ENCODE measurements at places on chromosomes 3 and 15.

- DNase-seq, result no peak
Observed at GRCh38 chr15:33101036-33101435, 93.5 kb downstream of the FMN1 start.

- no peak for DNase-seq
Observed at GRCh38 chr3:132787616-132788300, 65.5 kb upstream of the NPHP3 start.

DNA sequence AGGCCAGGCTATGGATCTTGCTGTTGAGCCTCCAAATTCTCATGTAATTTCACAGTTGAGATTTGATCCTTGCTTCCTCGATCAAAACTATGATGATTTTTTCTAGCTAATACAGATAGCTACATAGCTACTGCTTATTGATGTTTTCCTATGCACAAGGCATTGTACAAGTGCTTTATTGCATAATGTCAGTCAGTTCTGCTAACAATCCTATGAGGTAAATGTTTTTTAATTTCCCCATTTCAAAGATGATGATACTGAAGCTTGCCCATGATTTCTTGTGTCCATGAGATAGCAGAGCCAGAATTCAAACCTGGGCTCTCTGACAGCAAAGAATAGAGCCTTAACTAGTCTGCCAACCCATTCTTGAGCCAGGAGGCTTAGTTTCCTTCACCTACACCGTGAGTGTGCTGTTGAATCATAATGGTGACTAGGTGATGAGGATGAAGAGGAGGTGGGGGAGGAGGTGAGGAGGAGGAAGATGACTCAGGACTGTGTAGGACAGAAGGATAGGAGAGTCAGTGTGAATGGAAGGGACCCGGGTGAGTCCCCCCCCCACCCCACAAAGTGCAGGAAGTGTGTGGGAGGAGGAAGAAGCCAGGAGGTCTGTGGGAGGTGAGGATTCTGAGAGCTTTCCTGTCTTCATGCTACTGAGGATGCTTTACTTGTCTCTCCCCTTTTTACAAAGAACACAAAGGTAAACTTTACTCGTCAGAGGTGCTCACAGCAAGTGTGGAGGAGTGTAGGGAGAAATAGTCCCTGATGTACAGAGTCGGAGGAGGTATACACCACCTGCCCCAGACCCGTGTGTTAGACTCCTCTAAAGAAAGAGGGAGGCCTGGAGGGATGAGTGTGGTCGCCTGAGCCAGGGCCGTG is 3.6 kb downstream of the TAGLN3 start:
- no peak for DNase-seq

DNA sequence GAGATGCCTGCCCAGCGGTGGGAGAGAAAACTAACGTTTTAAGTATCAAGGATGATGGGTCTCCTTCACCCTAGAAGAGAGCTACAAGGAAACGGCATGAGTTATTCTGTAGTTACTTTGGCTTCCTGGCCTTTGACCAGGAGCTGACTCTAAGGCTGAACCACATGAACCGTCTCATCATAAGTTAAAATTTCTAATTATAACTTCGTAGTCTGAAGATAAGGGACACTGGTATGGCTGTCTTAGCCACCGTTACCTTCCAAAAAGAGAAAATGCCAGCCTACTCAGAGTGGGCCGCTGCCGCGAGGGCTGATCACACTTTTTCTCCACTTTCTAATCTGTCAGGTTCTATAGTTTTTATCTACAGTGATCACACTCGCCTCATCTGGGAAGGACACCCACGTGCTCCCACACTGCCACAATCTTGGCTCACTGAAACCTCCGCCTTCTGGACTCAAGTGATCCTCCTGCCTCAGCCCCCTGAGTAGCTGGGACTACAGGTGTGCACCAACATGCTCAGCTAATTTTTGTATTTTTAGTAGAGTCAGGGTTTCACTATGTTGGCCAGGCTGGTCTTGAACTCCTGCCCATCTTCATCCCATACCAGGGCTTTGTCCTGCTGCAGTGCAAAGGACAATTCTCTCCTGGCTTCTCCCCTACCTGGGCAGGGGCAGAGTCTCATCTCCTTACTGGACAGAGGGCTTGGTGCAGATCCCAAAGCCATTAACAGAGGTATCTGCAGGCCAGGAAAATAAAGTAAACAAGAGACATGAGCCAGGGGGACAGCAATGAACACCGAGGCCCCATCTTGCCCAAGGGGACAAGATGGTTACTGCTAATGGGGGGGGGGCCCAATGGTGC is 73.4 kb downstream of the RFTN1 start:
- no peak for DNase-seq

DNA sequence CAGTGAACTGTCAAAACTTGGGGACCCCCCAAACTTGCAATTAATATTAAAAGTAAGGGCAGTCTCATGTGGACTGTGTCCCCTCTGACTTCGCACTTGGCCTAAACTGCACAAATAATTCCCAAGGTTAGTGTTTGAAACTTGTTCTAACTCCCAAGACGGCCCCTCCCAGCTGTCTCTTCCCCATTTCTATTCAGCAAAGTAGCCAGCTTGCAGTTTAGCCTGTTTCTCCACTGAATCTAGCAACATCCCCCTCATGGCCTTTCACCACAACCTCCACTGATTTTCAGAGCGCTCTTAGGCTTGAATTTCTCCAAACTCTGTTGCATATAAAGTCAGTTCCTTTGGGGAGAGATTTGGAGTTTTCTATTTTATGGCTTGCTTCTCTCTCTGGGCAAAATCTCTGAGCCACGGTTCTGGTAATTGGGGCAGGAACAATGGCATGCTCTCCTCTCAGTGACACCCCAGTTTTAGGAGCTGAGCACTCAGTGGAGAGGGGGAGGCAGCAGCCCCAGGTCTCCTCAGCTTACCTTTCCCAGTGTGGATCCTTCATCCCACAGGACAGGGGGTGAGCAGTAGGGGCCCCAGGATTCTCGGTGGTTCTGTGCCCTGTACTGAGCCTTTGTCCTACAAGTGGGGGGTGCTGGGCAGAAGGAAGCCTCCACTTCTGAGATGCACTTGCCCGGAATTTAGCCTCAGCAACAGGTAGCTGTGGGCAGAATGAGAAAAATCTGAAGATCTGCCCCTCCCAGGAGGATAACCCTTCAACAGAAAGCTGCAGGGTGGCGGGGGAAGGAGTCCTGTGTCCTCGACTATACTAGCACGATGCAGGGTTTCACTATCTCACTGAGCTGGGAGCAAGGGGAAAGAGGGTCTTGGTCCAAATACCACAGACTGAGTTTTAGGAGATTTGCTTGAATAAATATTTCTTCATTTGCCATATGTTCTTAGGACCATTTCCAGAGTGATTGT is 39.3 kb upstream of the GATA2 start:
- DNase-seq, result no peak

- no peak for DNase-seq
Observed at GRCh38 chr3:171516765-171517164, 56.6 kb upstream of the TNIK start.

GRCh38 chr3:11206953-11207352 is 52.7 kb downstream of the HRH1 start:
- DNase-seq, result no peak

- DNase-seq, result no peak
Observed at GRCh38 chr3:47314056-47314764, 31.5 kb downstream of the KLHL18 start.

- no peak for DNase-seq
Observed at GRCh38 chr15:85619992-85620689, 174.6 kb downstream of the KLHL25 start.

DNA sequence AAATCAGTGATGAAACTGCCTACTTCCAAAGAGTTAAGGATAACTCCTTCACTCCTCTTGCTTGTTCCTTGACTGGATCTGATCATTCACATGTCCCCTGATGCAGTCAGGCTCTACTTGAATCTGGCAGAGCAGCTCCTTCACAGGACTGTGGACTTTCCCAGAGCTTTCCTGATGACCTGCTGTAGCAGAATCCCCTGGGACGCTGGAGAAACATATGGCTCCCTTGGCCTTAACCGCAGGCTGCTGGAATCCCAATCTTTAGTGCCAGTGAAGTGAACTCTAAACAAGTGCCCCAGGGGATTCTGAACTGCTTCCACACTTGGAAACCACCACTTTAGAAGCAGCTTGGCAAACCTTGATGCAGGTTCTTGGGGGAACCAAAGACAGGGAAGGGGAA is 217.8 kb downstream of the CHST2 start:
- DNase-seq, result peak; percentile 95

GRCh38 chr3:8324747-8325146 is 176.9 kb upstream of the LMCD1 start:
- no peak for DNase-seq

GRCh38 chr15:101329867-101330380 is 34.9 kb upstream of the SNRPA1 start:
- DNase-seq, result no peak

- no peak for DNase-seq
Observed at GRCh38 chr3:194615226-194615625, 18.0 kb downstream of the TMEM44 start.

GRCh38 chr3:9202546-9202945 is 46.9 kb downstream of the SRGAP3 start:
- no peak for DNase-seq

- DNase-seq, result no peak
Observed at GRCh38 chr15:52710708-52711389, 31.7 kb upstream of the ATOSA start.

DNA sequence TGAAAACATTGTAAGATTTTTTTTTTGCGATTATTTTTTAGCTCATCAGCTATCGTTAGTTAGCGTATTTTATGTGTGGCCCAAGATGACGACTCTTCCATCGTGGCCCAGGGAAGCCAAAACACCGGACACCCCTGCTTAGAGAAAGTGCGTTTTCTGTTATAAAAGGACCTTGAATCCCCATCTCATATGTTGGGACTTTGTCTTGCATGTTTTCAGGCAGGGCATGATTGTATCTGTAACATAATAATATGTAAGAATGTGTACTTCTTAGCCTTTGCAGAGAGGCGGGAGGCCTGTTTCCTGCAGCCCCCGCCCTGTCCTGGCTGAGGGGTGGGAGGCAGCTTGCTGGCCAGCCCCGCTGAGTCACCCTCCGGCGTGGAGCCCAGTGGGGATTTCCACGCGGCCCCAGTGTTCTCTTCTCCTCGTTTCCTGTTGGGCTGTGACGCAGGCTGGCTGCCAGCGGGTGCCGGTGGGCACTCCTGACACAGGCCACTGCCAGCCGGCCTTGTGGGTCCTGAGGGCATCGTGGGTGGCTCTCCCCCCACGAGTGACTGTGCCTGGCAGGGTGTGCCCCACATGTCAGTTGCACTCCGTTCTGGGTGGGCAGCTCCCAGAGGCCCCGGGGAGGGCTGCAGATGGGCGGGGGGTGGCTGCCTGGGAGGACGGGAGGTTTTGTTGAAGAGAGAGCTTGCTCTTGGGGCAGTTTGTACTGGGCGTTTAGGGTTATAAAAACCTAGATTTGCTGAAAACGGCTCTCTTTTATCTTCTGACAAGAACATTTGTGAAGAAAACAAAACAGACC is 55.6 kb downstream of the SMAD3 start:
- no peak for DNase-seq

DNA sequence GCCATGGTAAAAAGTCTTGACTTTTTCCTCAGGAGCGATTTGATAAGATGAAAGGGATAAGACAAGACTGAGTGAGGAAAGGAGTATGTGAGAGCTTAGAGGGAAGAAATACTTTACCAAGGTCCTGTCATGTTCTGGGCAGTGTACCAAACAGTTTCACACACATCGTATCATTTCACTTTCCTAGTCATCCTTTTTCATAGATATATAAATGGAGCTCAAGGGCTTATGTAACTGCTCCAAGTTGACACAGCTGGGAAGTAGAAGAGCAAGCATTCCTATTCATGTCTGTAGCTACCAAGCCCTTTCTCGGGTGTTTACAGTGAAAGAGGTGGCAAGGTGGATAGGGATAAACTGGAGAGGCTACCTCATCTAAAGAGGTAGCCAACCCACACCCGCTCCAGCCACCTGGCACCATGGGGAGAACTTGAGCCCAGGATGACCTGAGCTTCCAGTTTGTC is 57.4 kb downstream of the MRPS25 start:
- no peak for DNase-seq

- DNase-seq, result no peak
Observed at GRCh38 chr3:46733026-46733800, 15.5 kb upstream of the PRSS50 start.

GRCh38 chr3:73475175-73475574 is 149.6 kb downstream of the PDZRN3 start:
- DNase-seq, result no peak

DNA sequence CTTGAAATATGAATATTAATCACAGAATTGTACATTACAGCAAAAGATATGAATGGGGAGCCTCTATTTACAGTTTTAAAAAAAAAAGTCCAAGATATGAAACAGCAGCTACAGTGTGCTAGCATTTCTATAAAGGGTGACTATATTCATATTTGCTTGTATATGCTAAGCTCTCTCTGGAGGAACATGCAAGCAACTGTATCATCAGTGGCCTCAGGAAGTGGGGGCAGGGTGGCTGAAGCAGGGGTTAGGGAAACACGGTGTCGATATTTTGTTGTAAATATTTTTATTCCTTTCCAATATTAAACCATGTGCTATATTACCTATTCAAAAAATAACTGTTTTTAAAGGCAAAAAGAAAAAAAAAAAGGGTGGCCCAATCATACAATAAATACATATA is 2.3 kb downstream of the UACA start:
- no peak for DNase-seq

DNA sequence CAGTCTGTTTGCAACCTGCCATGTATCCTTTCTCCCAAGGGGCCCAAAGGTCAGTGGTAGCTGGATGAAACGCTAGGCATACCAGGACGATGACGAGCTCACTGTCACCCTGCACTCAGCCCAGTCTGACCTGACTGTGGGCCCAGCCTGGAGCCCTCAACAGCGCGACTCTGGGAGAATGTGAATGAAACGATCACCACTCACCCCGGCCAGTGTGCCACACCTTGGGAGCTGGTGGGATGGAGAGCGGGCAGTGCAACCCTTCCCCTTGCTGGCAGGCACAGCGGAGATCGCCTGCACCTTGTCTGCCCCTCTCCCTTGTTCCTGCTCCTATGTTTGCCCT is 27.2 kb downstream of the SRPRB start:
- DNase-seq, result no peak

- DNase-seq, result no peak
Observed at GRCh38 chr3:5218815-5219214, 31.3 kb downstream of the EDEM1 start.

DNA sequence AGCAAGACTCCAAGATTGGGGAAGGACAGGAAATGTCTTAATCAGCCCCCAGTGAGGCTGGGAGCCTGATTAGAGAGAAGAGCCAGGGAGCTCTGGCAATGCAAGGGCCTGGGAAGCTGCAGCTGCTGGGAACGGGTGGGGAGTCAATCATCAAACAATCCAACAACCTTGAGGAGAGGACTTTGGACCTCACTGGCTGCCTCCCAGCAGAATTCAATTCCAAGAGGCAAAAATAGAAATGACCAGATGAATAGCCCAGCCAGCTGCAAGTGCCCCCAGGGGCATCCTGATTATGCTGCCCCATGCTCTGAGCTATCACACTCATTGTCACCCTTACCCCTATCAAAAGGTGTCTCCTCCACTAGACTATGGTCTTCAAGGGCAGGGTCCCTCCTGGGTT is 6.1 kb upstream of the HOMER2 start:
- DNase-seq, result no peak

- no peak for DNase-seq
Observed at GRCh38 chr15:69489073-69489571, 36.5 kb downstream of the RPLP1 start.

- DNase-seq, result no peak
Observed at GRCh38 chr3:126474498-126475412, 936 bp downstream of the ZXDC start.

GRCh38 chr3:189699885-189700284 is 68.7 kb downstream of the TP63 start:
- no peak for DNase-seq

All from NCI-H524 treated with DMSO at 0.1 percent for 48 hours (cell line).